Activated naive CD4-positive, alpha-beta T cell (primary cell): ENCODE measurements at places on chromosomes 3 and 15.

DNA sequence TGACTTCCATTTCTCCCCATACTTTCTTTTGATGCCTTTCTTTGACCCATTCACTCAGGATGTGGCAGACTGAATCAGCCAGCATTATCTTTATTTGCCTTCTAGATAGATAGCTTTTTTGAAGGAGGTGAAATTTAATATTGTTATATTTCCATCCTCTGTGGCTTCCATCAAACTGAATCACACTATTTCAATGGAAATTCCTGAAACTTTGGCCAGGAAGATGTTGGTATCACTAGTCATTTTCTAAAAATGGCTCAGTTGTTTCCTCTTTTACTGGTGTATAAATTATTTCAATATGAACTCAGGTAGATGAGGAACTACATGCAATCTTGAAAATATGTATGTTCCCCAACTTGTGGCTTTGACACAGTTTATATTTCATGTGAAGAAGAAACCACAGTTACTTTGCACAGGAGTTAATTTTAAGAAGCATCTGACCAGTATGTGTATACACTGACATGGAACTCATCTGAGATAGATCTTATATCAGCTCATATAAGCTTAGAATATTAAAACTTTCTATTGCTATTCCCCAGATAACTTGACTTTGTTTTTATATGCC lies 248.3 kb downstream of the CGGBP1 start:
- no peak for DNase-seq

GRCh38 chr15:82543160-82543559 lies 2.9 kb upstream of the RPS17 start:
- DNase-seq: no peak

DNA sequence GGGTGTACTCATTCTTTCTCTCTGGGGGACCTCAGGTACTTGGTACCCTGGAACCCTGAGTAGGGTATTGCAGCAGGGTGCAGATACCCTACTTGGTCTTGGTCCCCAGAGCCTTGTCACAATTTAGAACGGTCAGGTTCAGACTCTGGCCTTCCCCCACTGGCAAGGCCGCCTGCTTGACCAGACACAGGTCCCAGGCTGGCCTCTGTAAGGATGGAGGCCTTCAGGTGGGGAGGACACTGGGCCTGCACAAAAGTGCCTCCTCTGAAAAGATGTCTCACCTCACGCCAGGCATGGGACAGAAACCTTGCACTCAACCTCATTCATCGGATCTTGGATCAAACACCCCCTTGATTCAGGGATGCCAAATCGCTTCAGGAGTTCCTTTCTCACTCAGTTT lies 158.4 kb downstream of the KLF13 start:
- DNase-seq: no peak

GRCh38 chr3:55897573-55898224 lies 410.6 kb upstream of the WNT5A start:
- DNase-seq: no peak

DNA sequence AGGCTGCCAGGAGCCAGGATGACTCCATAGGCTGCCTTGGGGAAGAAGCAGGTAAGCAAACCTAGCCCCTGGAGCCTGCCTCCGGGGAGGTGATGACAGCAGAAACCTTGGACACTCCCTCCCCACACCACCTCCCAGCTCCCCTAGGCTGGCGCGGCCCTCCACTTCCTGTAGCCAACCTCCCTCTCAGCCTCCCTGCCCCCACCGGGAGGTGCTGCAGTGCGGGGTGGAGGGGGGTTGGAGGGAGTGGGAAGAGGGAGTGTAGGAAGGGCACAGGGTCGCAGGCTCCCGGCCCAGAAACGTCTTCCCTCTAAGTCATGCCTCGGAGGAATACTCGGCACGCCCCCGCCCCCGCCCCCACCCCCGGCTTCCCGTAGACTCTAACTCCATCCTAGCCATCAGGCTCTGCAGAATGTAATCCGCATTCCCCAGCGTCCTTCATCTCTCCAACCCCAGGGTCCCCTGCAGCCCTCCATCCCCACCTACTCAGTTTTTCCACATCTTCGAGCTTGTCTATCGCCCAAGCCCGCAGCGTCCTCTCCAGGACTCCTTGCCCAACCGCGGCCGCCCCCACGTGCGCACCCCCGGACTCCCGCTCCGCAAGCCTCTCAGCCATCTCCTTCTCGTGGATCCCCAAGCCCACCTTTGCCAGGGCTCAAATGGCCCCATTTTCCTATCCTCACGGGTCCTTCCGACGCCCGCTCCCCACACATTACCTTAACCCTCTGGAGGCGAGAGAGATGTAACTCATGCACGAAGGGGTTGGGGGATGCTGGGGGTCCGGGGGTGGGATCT lies 528 bp downstream of the LPCAT4 start:
- no peak for DNase-seq

GRCh38 chr15:60399931-60400330 lies 2.1 kb upstream of the ANXA2 start:
- DNase-seq: no peak

DNA sequence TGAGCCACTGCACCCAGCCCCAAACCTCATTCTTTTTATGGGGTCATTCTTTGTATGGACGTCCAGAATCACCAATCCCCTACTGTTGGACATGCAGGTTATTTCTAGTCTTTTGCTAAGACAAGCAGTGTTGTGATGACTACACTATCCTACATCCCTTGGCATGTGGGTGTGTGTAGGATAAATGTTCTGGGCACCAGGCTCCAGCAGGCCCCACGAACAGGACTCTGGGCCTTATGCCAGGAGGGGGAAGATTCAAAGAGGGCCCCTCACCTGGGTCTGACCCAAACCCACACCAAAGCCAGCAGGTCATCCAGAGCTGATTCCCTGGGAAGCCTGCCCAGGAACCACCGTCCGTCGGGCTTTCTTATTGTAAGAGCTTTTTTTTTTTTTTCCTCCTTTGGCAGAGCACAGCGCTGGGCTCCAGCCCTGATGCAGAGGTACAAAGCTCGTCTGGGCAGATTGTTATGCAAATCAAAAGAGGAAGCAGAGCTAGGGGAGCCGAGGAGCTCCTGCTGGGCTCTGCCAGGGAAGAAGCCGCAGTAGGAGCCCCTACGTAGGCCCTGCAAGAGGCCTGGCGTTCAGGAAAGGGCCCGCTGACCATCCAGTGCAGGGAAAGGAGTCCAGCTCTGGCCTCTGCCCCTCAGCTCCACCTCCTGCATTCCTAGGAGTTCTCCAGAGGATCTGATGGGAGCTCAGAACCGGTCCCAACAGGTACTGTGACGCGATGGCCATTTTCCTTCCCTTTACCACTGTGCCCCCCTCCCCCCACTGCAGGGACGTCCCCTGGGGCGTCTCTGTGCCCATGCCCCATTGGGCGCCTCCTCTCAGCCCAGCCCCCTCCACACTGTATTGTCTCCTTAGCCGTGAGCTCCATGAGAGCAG lies 29.0 kb upstream of the FURIN start:
- DNase-seq: no peak

DNA sequence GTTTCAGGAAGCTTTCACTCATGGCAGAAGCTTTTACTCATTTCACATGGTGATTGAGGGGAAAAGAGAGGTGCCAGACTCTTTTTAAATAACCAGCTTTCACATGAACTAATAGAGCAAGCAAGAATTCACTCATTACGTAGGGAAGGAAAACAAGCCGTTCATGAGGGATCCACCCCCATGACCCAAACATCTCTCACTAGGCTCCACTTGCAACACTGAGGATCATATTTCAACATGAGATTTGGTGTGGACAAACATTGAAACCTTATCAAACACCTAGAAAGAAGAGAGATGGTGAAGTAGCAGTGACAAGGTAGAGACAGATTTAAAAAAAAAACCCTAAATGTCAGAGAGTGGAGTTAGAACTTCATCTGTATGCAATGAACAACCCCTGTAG lies 408.6 kb upstream of the PDZRN3 start:
- DNase-seq: no peak

GRCh38 chr3:99317201-99317600 lies 321.2 kb upstream of the COL8A1 start:
- no peak for DNase-seq

- DNase-seq: no peak
These were observed 67.1 kb downstream of the PLOD2 start for GRCh38 chr3:146093896-146094295.

DNA sequence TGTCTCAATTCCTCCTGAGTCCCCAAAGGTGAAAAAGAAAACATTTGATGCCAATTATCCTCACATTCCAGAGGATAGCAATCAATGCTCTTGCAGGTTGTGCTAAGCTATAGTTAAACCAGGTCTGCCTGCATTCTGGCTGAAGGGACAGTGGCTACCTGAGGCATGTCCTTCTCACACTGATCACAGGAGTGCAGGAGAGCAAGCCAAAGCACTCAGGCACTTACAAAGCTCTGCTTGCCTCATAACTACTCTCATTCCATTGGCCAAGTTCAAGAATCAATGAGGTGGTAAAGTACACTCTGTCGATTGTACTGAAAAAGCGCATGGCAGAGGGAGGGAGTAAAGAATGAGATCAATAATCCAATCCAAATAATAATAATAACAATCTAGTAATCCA lies 342.0 kb upstream of the PPP2R3A start:
- no peak for DNase-seq

DNA sequence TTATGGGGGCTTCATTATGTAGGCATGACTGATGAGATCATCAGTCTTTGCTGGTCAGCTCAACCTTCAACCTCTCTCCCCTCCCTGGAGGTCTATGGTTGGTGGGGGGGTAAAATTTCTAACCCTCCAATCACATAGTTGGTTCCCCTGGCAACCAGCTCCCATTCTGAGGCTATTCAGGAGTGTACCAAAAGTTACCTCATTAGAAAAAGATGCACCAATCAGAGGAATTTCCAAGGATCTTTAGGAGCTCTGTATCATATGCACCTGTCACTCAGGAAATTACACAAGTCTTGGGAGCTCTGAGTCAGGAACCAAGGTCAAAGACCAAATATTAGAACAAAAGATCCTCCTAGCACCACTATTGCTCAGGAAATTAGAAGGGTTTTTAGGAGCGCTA lies 21.4 kb upstream of the LEO1 start:
- DNase-seq: no peak

DNA sequence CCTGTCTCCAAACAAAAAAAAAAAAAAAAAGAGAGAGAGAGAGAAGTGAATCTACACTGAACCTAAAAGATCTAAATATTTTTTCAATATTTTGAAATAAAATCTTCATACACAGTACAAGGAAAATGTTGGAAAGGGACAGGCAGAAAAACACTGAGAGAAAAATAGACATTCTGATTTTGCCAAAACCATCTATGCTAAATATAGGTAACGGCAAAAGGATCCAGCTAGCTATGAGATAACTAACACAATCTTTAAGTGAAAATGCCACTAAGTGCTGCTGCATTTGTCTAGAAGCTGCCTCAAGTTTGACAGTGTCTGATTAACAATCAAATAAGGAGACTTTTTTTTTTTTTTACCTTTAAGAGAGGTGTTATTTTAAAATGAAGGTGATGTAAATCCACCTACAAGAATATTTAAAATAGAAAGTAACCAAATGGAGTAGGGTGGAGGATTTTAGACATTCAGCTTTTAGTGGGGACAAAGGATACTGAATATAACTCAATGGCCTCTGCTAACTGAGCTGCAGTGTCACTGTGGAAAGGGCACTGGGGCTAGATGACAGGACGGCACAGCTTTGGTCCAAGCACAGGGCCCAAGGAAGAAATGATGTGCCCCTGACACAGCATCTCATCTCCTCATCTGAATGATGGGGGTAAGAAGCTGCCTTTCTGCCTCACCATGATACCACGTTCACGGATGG lies 62.4 kb downstream of the HACD2 start:
- no peak for DNase-seq

GRCh38 chr15:64596701-64597476 lies 136.5 kb downstream of the ZNF609 start:
- DNase-seq: no peak

DNA sequence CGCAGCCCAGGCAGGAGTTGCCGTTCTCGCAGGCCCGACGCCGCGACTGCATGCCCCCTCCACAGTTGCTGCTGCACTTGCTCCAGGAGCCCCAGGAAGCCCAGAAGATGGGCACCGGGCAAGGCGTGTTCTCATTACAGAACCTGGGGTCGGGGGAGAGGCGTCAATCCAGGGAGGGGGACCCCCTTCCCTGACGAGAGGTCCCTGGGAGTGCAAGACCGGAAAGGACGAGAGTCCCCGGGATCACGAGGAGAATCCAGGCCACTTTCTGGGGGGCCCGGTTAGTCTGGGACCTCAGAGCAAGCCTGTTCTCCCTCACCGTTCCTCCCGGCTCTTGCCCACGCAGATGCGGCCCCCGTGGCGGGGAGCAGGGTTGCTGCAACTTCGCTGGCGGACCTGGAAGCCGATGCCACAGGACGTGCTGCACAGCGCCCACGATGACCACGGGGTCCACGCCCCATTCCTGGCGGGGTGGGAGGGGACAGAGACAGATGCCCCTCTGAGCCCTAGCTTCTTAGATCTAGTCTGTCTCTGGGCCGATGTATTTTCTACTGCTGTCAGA lies 113.9 kb downstream of the SEMA5B start:
- DNase-seq: no peak

GRCh38 chr3:177449360-177450006 lies 252.2 kb upstream of the TBL1XR1 start:
- DNase-seq: no peak

DNA sequence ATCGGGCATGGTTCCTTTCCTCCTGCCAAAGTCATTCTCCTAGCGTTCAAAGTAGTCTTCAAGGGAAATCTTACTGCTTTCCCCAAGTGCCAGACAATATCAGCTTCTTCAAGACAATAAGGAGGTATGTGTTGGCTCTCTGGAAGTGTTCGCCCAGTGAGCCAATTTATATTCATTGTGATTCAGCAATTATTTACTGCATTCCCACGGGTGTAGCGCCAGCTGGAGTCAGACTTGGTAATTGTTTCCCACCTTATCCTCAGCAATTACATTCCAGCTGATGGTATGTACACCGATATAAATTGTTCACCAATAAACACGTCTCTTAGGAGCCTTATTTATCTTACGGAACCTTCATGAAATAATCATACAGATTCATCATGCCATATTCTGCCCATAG lies 103.6 kb upstream of the CTNNB1 start:
- no peak for DNase-seq

- no peak for DNase-seq
These were observed 117.3 kb upstream of the UBE3A start for GRCh38 chr15:25556136-25556535.

DNA sequence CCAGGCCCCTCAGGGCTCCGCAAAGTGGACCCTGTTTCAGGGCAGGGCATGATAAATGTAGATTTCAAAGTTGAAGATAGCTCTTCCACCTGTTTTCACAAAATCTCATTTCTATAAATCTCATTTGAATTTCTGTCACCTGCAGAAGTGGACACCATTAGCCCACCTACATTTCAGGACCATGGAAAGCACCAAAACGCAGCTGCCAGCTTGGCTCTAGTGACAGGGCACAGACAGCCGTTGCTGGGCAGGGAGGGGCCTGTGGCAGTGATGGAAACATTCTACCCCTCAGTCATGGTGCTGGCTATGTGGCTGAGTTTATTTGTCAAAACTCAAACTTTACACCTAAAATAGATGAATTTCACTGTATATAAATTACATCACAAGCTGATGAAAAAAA lies 40.4 kb downstream of the PRR23E start:
- no peak for DNase-seq

GRCh38 chr3:40073310-40074007 lies 236.0 kb upstream of the EIF1B start:
- no peak for DNase-seq
